Activated CD4-positive, alpha-beta T cell treated with anti-CD3 and anti-CD28 coated beads, Interleukin-2, amount 50 U/mL, for 1 hour (primary cell): ENCODE measurements at places on chromosomes 1 and 21.
A peak's percentile ranks its signal among the peaks of the same experiment; 100 is the strongest.

GRCh38 chr1:93995837-93996536, 86.8 kb upstream of the GCLM start:
- no peak for DNase-seq

DNA sequence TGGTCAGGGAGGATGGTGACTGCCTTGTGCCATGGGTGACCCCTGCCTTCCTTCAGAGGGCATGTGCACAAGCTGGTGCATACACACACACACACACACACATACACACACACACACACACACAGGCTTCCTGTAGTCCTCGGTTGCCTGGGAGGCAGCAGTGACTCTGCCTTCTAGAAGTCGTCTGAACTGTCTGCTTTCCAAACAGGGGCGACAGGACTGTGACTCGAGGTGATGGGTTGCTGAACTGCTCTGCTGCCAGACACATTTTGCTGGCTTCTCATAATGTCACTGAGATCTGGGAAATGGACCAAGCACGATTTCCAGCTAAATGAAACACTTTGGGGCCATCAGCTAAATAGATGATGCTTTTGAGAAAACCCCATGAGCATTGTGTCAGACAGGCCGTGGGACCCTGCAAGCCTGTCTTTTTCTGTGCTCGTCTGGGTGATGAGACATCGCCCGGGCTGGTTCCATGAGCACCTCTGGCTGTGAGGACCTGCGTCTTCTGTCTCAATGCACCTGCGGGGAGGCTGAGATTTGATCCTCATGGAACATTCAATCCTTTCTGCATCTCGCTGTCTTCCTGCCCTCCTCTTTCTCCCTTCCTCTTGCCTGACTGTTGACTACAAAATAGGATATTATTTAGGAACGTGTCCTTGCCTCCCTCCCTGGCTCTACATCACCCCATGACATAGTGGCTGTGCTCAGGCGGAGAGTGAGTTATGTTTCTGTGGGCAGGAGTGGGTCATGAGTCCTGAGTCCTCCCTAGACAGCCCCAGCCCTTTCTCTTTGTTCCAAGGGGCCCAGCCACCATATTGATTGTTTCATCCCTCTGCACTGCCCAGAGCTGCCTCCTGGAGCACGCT, 436.8 kb downstream of the CAMTA1 start:
- no peak for DNase-seq

DNA sequence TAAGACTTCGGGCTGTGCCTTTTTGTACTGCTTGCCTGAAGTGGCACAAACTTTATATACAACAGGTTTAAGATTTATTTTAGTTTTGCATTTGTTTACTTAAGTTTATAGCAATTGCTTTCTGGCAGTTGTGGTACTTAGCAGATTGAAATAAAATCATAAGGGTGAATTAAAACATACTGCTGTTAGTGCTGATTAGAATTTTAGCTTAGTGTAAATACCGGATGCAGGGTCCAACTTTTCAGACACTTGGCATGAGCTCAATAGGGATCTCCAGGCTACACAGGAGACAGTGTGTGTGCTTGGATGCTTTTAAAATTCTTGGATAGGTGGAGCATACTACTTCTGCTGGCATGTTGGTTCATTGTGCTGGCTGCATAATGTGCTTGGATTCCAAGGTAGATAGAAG, 159.6 kb downstream of the NFIA start:
- no peak for DNase-seq

DNA sequence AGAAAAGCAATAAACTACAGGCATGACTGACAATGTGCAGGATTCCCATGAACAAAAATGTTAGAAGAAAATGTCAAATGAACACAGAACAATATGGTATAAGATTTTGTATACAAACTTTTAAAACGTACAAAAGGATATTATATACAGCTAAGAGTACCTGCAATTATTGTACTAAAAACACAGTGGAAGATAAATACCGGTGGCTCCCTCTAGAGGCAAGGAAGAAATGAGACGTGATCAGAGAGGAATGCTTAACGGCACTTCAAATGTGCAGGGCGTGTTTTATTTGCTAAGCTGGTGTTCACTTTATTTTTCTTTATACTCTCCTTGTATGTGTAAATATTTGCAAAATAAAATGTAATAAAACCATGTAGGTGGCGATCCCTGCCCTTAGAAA, 191.8 kb upstream of the SAMSN1 start:
- peak; percentile 29 for DNase-seq

DNA sequence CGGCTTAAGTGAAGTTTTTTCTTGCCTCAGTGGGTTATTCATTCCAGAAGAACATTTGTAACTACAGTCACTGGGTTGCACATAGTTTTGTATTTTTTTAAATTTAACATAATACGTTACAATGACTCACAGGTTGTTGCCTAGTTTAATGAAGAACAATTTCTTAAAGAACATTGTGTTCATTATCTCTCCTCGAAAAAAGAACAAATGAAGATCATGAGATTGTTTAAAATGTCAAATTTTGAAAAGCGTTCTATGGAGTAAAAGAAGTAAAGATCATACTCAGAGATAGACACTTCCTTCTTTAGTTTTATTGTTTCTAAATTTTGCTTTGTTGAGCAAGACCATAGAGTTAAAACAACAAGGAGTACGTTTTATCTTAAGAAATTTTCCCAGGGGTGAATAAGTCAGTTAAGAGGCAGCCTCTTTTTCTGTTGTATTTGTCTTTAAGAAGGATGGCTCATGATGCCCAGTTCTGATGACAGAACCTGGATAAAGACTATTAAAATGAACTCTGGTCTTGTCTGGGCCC, 10.5 kb upstream of the SLAMF1 start:
- no peak for DNase-seq

DNA sequence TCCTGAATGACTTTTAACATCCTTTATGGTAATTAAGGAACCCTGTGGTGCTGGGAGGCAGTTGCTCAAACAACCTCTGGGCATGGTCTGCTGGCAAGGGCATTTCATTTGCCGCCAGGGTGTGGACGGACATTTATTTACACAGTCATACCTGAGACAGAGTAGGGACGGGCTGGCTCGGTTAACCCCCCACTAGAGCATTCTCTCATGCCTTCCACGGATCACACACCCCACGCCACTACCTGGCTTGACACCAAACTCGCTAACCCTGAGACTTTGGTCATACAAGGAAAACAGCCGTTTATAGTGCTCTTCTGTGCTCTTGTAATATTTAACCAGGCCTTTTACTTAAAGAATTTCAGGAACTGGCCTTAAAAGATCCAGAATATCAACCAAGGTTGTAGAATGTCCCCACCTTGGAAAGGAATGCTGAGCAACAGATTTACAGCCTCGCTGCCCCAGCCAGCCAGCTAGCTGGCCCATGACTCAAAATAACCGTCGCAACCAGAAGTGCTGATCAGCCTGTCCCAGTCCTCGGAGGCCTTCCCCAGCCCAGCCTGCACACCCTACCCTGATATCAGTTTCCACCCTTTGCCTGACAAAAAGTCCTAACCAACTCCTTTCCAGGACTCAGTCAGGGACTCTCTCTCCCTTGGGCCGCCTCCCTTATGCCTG, 6.5 kb upstream of the PDXK start:
- DNase-seq = no peak

- no peak for DNase-seq
Measured at GRCh38 chr1:184929711-184930202, 44.6 kb downstream of the NIBAN1 start.

DNA sequence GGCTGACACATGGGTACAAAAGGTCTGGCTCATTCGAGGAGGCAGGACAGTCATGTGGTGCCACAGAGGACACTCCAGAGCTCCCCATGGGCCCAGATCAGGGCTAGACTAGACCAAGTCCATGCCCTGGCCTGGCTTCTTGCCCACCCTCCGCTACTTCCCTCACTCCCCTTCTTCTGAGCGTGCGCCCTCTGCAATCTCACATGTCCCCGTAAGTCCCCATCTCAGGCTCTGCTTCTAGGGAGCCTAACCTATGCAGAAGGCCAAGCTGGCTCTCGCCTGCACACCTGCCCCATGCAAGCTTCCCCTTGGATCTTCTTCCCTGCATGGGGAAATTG, 553.6 kb downstream of the PTPRU start:
- DNase-seq = no peak

DNA sequence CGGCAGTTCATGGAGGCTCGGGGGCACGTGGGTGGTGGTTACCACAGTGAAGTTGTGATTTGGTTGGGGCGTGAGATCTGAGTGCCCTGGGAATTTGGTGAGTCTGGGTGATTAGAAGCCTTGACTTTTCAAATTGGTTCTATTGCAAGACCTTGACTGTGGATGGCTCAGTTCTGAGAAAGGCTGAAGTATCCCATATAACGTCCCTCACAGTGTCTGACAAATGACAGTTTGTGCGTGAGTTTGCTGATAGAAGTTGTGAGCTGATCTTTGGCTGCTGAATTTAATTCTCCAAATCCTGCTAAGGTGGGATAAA, 549 bp downstream of the MSH4 start:
- DNase-seq = no peak

- DNase-seq = no peak
Measured at GRCh38 chr1:203648276-203648675, 21.6 kb downstream of the ATP2B4 start.

DNA sequence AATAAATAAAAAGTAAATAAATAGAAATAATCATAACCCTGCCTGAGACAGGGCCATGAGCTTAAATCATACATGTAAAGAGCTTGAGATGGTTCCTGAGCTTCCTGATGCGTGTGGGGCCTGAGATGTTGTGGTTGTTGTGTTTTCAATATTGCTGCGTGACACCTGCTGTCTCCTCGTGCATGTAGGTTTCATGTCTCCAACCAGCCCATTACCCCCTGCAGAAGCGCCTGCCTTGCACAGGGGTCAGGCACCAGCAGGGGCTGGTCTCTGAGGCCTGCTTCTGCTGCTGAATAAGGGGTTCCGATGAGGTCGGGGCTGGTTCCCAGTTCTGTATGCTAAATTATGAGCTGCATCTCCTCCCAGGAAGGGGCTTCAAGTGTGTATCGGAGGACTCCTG, 15.9 kb downstream of the UMODL1 start:
- no peak for DNase-seq

DNA sequence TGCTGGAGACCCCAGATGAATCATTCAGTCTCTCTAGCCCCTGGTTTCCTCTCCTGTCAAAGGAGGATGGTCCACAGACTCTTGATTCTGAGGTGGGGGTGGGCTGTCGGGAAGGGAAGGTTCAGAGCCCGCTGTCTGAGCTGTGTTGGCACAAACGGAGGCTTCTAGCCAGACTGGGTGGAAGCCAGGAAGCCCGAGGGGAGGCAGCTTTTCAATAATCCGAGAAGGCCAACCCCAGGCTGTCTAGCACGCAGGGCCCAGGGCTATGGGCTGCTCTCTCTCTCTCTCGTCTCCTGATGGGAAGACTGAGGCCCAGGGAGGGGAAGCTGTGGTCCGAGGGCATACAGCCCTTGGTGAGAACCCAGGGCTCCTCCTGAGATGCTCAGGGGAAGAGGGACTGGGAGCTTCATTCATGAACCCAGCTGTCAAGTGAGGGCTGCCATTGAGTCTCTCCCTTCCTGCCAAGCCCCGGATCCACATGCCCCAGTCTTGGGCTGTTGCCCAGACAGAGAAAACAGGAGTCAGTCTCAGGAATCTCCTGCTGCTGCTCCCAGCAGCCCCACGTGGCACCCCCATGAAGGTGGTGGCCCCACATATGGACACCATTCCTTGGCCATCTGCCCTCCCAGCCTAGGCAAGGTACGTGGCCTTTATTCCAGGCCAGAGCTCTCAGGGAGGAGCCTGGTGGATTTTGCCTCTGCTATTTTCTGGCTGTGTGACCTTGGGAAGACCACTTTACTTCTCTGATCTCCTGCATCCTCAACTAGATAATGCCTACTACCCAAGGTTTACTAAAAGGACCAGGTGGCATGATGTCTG, 44.4 kb downstream of the RAP1GAP start:
- DNase-seq = no peak

- DNase-seq = no peak
Measured at GRCh38 chr1:61682891-61683290, 42.0 kb downstream of the TM2D1 start.

- peak; percentile 62 for DNase-seq
Measured at GRCh38 chr1:12161662-12162458, 4.9 kb upstream of the TNFRSF1B start.

DNA sequence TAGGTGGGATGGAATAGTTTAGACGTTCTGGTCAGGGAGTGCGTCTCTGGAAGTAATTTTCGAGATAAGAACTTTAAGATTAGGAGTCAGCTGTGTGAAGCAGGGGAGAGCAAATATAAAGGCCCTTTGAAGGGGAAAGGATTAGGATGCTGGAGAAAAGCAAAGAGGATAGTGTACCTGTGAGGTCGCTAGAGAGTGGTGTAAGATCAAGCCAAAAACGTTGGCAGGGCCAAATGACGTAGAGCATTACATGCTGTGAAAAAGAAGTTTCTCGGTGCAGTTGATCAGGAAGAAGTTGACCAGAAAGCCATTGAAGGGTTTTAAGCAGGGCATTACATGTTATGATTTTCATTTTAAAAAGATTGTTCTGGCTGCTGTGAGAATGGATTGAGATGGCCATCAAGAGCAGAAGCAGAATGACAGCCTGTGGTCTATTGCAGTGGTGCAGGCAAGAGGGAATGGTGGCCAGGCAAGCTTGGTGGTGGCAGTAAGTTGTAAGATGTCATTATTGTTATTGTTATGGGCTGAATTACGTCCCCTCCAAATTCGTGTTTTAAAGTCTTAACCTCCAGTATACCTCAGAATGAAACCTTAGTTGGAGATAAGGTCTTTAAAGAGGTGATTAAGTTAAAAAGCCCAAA, 113.6 kb upstream of the KIF26B start:
- DNase-seq = no peak

DNA sequence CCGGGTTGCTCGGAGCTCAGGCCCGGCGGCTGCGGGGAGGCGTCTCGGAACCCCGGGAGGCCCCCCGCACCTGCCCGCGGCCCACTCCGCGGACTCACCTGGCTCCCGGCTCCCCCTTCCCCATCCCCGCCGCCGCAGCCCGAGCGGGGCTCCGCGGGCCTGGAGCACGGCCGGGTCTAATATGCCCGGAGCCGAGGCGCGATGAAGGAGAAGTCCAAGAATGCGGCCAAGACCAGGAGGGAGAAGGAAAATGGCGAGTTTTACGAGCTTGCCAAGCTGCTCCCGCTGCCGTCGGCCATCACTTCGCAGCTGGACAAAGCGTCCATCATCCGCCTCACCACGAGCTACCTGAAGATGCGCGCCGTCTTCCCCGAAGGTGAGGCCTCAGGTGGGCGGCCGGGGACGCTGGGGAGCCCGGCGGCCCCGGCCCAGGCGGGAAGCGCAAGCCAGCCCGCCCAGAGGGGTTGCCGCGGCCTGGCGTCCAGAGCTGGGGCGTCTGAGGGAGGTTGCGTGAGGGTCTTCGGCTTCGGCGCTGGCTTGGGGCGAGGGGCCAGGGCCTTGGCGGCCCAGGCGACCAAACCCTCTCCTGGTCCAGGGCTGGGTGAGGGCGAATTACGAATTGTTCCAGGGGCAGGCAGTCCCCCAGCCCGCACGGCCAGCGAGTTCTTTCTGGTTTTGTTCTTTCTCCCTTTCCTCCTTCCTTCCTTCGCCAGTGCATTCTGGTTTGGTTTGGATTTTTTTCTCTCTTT, 805 bp downstream of the SIM2 start:
- no peak for DNase-seq
